ENCODE measurements at places on chromosomes 3 and 15.

GRCh38 chr3:111733856-111734255 lies 125.2 kb upstream of the PHLDB2 start:
- no peak for DNase-seq

DNA sequence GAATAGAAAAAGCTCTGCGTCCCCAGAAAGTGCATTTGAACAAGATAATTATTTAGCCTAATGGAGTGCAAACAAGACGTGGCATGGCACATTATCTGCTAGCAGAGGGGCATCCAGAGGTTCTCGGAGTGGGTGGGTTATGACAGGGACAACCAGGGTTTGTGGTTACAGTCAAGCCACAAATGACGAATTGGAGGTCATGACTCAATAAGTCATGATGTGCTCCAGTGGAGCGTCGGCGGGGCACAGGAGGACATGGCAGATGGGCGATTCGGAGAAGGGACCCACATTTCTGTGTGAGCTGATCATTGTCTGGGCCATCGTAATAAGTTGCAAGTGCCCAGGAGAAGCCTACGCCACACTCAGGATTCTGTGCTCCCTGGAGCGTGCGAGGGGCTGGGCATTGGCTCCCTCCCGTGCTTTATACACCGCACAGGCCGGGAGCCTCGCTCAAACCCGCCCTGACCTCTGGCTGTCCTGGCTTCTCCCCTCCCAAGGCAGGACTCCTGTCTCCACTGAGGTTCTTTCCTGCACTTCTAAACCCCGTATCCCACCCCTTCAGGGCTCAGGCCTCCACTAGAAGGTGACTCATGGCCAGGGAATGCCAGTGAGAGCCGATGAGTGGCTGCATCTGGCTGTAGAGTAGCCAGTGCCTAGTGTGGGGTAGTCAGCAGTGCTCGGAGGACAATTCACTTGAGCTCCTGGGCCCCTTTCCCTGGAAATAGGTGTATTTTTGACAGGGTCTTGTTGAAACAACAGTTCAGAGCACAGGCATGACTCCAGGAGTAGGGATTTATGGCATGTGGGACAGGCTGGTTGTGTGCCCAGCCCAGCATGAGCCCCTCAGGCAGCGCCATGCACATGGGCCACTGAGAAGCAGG lies 67.4 kb downstream of the GRIP2 start:
- DNase-seq: no peak

- peak; percentile 55 for DNase-seq
Observed at GRCh38 chr3:127015282-127016042, 32.5 kb downstream of the PLXNA1 start.

DNA sequence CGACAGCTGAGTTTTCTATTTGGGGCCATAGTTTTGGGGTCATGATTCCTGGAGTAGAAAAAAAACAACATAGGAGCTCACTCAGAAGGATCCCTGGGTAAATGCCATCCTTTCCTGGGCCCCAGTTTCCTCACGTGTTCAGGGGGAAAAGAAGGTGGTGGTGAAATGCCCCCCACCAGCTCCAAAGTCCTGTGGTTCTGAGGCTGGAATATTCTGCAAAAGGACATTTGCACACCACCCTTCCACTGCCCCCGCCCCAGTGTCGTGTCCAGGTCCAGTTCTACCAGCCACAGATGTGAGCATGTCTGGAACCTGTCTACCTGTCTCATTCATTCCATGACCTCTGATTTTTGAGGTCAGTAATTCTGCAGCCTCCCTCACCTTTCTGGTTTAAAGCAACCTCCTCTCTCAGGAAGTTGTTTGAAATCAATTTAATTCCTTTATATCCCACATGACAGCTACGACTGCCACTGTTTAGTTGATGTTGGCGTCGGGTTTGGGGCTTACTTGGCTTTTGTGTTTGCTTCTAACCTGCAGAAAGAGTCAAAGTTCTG lies 82.1 kb downstream of the SMAD3 start:
- no peak for DNase-seq

DNA sequence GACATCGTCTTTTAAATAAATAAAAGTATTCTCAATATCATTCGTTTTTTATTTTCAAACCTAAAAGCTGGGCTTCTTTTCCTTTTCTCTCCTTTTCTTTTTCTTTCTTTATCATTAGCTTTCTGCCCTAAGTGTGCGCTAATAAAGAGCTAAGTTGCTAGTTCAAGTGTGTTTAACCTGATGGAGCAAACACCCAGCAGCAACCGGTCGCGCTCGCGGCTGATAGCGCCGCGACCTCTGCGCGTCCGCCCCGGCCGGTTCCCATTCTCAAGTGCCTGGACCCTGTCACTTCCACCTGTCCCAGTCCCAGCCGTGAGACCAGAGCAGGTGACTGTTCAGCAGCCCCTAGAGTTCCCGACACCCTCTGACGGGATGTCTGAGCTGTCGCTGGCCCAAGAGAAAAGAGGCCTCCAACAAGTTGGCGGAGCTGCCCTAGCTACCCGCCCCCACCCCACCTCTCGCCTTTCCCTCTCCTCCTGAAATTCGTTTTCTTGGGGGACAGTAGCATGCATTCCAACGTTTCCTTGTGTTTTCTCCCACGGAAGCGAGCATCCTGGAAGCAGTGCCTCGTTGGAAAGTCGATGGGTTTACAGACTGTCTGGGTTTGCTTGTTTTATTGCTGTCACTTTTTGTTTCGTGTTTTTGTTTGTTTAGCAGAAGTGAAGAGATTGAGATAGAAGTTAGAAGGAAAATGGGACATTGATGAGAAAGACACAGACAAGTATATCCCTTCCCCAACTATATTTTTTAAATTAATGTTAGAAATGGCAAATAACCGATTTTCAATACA lies 3.1 kb upstream of the MECOM start:
- DNase-seq: no peak

- no peak for DNase-seq
Observed at GRCh38 chr15:96330064-96330449, 443 bp upstream of the NR2F2 start.

- no peak for DNase-seq
Observed at GRCh38 chr15:98660055-98660454, 11.7 kb downstream of the IGF1R start.

DNA sequence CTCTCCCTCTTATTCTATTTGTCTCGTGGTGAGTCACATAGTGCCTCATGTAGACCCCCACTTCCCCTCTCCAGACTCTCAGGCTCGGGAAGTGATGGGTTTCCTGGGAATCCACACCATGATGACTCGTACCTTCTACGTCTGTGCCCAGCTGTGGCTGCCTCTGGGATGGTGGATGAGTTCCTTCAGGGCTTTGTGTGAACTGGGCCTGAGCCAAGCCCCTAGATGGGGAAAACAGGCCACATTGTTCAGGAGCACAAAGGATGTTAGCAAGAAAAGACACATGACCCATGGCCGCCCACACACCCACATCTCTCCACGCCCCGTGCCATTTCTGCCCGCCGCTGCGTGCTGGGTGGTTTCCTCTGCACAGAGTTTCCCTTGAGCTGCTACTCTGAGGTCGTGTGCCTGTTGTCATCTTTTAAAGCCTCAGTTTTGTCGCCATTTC lies 10.5 kb downstream of the ISG20 start:
- no peak for DNase-seq

- DNase-seq: no peak
Observed at GRCh38 chr3:193945143-193945542, 190.8 kb upstream of the HES1 start.

DNA sequence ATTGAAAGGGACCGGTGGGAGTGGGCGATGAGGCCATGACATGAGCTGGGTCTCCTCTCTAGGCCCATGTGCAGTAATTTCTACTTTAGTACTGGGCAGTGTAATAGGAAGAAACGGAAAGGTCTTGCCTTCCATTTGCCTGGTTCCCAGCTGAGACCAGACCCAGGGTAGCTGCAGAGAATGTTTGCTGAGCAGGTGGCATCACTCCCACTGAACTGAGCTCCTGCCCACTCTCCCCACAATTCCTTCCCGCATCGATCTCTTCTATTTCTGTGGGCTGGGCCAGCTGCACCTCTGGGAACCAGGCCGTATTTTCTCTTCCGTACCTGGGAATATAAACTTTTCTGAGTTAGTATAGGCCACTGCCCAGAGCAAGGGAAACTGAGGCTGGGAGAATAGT lies 15.8 kb downstream of the ESYT3 start:
- DNase-seq: no peak

DNA sequence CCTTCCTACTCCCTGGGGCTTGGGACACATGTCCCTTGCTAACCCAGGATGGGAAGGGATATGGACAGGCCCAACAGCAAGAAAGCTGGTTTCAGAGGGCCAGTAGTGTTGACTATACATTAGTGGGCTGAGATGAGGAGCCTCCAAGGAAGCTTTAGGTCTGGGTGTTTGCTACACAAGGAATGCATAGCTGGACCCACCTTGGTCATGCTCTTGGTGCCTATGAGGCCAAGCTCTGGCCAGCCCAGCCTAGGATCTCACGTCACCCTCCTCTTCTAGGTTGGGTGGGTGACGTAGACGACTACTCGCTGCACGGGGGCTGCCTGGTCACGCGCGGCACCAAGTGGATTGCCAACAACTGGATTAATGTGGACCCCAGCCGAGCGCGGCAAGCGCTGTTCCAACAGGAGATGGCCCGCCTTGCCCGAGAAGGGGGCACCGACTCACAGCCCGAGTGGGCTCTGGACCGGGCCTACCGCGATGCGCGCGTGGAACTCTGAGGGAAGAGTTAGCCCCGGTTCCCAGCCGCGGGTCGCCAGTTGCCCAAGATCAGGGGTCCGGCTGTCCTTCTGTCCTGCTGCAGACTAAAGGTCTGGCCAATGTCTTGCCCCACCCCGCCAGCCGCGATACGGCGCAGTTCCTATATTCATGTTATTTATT lies 653 bp upstream of the WDR6 start:
- peak; percentile 42 for DNase-seq

GRCh38 chr3:52220380-52221026 lies 4.9 kb downstream of the TLR9 start:
- peak; percentile 83 for DNase-seq

GRCh38 chr3:108389372-108389771 lies 93.0 kb downstream of the HHLA2 start:
- no peak for DNase-seq

- no peak for DNase-seq
Observed at GRCh38 chr3:33001889-33002288, 50.4 kb downstream of the CCR4 start.

GRCh38 chr3:64022451-64023186 lies 675 bp downstream of the PSMD6 start:
- peak; percentile 38 for DNase-seq

DNA sequence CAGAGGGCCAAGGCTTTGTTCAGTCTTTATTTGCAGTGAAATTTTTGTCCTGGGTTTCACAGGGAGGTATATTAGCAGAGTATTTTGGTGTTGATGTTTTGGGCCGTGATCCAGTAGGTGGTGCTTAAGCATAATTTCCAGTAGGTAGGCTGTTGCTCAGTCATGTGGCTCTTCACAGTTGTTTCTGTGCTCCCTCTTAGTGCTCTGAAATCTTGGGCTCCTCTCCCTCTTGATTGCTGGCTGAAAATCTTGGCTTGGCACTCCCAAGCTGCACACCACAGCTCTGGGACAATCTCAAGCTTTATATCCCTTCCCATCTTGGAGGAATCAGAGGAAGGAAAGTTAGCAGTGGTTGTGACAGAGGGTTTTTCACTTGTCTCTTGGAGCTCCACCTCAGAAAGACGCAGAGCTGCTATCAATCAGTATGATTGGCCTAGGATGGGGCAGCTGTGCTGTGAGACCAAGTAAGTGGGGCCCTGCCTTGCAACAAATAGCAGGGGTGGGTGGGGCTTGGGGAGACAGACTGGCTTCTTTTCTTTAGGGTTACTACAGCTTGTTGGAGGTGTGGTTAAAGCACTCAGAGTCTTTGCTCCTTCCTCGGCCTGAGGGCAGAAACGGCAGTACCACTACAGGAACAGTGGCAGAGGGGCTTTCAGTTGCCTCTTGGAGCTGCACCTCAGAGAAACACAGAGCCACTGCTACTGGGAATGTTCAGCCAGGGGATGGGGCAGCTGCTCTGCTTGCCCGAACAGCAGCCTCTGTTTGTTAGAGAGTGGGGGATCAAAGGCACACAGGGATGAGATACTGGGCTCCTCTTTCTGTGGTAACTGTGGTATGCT lies 627.0 kb downstream of the SI start:
- DNase-seq: no peak

All from hematopoietic multipotent progenitor cell treated with erythropoietin and hydrocortisone succinate and interleukin-3 and kit ligand, for 8 days (in vitro differentiated cells).